ENCODE measurements at places on chromosomes 16 and 17.

- H3K27ac ChIP-seq = no peak overlapping the region
- peaks cover 27% of the 10 kb centered on the region for H3K27me3 ChIP-seq
- no peaks in the 10 kb centered on the region for H3K36me3 ChIP-seq
- DNase-seq = peak; percentile 53
- no peaks in the 10 kb centered on the region for H3K4me1 ChIP-seq
- no peak overlapping the region for H3K4me3 ChIP-seq
Observed at GRCh38 chr17:35747540-35748017, 5.5 kb downstream of the GAS2L2 start.

- no peaks in the 10 kb centered on the region for H3K4me1 ChIP-seq
- no peaks in the 10 kb centered on the region for H3K27me3 ChIP-seq
Observed at GRCh38 chr16:4792951-4793513, 2.1 kb upstream of the SMIM22 start.

DNA sequence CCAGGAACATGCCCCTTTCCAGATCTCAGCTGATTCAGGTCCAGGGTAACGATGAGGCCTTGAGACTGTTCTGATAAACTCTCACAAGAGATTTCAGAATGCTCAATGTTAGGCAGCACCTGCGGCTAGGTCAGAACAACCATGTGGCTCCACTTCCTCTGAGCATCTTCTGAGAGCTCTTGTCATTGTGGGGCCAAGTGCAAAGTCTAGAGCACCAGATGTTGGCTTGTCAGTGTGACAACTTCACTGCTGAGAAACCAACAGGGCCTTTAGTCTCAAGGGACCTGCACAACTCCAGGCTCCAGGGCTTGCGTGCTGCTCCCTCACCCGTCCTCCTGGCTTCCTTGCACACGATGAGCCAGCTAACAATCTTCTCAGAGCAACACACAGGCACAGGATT is 29.0 kb downstream of the FCSK start:
- H3K36me3 ChIP-seq = peaks cover 43% of the 10 kb centered on the region
- DNase-seq = no peak
- H3K27me3 ChIP-seq = no peaks in the 10 kb centered on the region
- H3K4me3 ChIP-seq = no peak overlapping the region
- H3K27ac ChIP-seq = no peak overlapping the region
- no peaks in the 10 kb centered on the region for H3K4me1 ChIP-seq

- no peaks in the 10 kb centered on the region for H3K36me3 ChIP-seq
- no peaks in the 10 kb centered on the region for H3K27me3 ChIP-seq
- H3K27ac ChIP-seq = no peak overlapping the region
- no peaks in the 10 kb centered on the region for H3K4me1 ChIP-seq
- H3K4me3 ChIP-seq = no peak overlapping the region
Observed at GRCh38 chr16:15483857-15484256, 49.5 kb downstream of the BMERB1 start.

DNA sequence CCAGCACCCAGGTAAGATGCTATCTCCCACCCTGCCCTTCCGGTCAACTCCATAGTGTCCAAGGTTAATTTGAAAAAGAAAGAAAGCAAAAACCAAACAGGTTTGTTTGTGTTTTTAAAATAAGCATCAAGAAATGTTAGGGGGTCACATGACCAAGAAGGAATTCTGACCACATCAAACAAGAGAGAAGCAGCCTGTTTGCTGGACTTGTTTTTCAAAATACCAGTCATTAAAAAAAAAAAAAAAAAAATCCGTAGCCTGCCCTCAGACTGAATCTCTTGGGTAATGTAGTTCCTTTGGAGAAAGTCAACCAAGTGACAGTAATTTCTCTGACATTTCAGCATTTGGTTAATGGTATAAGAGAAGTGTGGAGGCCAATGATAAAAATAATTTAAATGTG is 38.4 kb downstream of the HNF1B start:
- DNase-seq = no peak
- no peaks in the 10 kb centered on the region for H3K4me1 ChIP-seq
- H3K36me3 ChIP-seq = no peaks in the 10 kb centered on the region
- no peaks in the 10 kb centered on the region for H3K27me3 ChIP-seq
- H3K4me3 ChIP-seq = no peak overlapping the region

DNA sequence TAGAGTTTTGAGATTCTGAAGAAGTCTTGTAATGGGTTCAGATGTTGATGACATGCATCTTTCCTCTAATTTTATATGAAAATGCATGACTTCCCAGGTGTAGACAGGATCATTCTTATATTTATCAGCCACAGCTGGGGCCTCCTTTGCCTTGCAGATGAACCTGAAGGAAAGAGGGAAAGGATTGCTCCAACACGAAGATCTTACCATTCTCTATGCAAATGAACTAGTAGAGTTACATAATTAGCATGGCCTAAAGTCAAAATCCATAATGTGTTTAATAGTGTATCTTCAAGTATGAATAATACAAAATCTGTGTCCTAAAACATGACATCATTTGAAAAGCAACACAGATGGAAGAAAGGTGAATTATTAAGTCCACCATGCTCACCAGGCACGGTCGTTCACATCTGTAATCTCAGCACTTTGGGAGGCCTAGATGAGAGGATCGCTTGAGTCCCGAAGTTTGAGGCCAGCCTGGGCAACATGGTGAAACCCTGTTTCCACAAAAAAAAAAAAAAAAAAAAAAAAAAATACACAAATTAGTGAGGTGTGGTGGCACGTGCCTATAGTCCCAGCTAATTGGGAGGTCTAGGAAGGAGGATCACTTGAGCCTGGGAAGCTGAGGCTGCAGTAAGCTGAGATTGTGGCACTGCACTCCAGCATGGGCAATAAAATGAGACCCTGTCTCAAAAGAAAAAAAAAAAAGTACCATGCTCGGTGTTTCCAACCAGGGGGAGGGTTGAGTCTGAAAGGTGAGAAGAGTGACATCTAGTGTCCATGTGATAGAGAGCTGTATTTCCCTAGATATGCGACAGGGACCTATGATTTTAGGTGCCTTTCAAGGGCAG is 6.3 kb downstream of the VWA3A start:
- no peak for DNase-seq
- H3K4me1 ChIP-seq = no peaks in the 10 kb centered on the region
- no peak overlapping the region for H3K4me3 ChIP-seq
- no peak overlapping the region for H3K27ac ChIP-seq
- H3K27me3 ChIP-seq = no peaks in the 10 kb centered on the region
- H3K36me3 ChIP-seq = no peaks in the 10 kb centered on the region
